ENCODE measurements at places on chromosomes 7 and 10.
A peak's percentile ranks its signal among the peaks of the same experiment; 100 is the strongest.

GRCh38 chr7:4805984-4806300 lies 30.5 kb downstream of the AP5Z1 start:
- DNase-seq: no peak

DNA sequence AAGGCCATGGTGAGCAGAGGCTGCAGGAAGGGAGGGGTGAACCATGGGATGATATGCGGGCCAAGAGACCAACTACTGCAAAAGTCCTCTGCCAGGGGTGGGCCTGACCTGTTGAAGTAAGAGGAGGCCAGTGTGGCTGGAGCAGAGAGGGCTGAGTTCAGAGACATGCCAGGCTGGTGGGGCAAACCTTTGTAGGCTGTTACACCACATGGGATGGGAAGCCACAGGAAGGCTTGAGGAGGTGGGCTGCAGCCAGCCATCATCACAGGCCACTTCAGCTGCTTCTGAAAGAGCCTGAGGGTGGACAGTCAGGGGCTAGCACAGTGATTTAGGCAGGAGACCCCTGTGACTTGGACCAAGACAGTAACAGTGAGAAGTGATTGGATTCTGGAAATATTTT lies 20.3 kb downstream of the CXCL12 start:
- no peak for DNase-seq

DNA sequence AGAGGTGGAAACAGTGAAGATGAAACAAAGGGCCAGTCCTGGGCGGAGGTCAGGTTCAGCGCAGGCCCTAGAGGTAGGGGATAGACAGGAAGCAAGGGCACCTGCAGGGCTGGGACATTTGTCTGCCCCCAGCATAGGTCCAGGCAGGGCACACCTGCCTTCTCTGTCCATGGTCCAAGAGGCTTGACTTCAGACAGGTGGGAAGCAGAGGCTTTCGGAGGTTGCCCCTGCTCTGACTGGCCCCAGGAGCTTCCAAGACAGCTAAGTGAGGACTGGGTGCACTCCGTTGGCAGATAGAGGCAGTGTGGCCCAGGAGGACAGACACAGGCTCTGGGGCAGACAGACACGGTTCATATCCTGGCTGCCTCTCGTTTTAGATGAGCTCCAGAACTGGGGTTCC lies 71.6 kb upstream of the GRB10 start:
- DNase-seq: no peak

DNA sequence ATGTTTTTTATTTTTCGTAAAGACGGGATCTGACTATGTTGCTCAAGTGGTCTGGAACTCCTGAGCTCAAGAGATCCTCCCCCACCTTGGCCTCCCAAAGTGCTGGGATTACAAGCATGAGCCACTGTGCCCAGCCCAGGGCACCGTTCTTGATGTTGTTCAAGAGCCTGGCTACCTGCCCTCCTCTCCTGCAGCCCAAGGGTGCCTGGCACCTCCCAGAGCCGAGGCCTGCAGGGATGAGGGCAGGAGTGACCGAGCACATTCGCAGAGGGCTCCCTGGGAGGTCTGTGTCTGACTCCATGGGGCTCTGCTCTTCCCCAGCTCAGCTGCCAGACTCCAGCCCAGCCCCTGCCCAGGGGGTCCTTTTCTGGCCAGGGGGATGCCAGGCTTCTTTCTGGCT lies 15.4 kb downstream of the SH2B2 start:
- DNase-seq: no peak

DNA sequence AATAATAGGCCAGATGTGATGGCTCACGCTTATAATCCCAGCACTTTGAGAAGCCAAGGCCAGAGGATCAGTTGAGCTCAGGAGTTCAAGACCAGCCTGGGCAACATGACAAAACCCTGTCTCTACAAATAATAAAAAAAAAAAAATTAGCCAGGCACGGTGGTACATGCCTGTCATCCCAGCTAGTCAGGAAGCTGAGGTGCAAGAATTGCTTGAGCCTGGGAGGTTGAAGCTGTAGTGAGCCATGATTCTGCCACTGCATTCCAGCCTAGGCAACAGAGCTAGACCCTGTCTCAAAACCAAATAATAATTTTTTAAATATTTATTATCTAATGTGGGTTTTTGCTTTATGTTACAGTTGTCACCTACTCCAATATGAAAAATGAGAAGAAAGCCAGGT lies 178.9 kb downstream of the ADK start:
- DNase-seq: no peak

- DNase-seq: no peak
Observed at GRCh38 chr10:131773370-131774343, 127.2 kb upstream of the PPP2R2D start.

GRCh38 chr7:92904244-92905131 lies 68.1 kb upstream of the CDK6 start:
- peak; percentile 86 for DNase-seq

GRCh38 chr7:1020849-1021251 lies 23.5 kb upstream of the GPR146 start:
- no peak for DNase-seq

- no peak for DNase-seq
Observed at GRCh38 chr7:115319541-115319940, 397.6 kb downstream of the MDFIC start.

GRCh38 chr10:27481486-27481885 lies 22.6 kb upstream of the RAB18 start:
- DNase-seq: no peak

DNA sequence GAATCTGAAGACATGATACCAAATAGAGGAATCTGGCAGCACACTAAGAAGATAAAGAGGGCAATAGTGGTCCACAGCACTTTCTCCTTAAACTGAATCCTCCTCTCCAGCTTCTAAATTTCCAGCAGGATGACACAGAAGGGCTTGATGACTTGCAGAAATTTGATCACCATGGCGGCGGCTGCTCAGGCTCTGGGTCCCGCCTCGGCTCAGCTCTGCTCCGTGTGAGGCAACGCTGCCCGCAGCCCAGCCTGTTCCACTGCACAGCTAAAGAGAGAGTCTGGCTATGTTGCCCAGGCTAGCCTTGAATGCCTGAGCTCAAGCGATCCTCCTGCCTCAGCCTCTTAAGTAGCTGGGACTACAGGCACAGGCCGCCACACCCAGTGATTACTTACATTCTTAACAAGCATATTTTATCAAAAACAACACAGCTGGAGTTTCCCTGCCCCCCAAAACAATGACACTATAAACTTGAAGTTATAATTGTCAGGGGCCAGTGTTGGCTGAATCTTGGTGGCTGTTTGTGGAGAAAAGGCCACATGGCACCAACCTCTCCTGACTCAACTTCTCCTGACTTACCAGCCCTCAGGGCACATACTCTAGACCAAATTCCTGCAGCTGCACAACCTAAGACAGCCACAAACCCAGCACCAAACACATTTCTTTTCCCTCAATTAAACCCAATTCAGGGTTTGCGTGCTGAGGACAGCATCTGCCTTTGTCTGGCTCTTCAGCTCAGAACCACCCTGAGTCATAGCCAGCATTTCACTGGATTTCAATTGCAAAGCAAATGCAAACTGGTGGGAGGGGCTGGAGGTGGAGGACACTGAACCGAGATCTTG lies 11.6 kb upstream of the TNPO3 start:
- peak; percentile 16 for DNase-seq

- no peak for DNase-seq
Observed at GRCh38 chr10:6097063-6097462, 8.2 kb downstream of the RBM17 start.

DNA sequence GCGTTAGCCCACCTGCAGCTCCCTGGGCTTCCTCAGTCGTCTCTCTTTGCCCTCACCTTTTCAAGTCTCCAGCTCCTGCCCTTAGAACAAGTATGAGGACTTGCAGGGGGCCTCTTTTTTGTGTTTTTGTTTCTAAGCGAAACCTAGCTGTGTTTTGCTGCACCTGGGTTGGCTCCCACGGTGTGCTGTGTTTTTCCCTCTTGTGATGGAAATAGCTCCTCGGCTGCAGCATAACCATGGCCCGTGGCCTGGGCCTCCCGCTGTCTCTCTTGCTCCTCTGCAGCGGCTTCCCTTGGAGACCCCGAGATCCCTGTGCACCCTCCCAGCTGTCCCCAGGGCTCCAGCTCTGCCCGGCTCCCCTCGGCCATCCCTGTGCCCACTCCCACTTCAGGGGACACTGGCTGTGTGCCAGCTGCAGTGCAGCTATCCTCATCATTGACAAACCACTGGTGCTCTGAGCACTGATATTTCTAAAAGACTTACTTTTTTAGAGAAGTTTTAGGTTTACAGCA lies 75.6 kb upstream of the TCERG1L start:
- DNase-seq: no peak

DNA sequence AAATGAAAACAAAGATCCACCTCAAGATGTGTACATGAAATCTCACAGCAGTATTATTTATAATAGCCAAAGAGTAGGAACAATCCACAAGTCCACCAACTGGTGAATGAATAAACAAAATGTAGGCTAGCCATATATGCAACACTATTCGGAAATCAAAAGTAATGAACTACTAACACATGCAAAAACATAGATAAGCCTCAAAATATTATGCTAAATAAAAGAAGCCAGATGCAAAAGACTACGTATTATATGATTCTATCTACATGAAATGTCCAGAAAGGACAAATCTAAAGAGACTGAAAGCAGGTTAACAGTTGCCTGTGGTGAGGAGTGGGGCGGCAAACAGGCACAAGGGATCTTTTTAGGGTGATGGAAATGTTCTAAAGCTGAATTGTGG lies 48.7 kb upstream of the ANAPC16 start:
- DNase-seq: no peak

- no peak for DNase-seq
Observed at GRCh38 chr10:48507933-48508790, 96.7 kb downstream of the ARHGAP22 start.

- no peak for DNase-seq
Observed at GRCh38 chr10:119651514-119652360, 557 bp downstream of the BAG3 start.

DNA sequence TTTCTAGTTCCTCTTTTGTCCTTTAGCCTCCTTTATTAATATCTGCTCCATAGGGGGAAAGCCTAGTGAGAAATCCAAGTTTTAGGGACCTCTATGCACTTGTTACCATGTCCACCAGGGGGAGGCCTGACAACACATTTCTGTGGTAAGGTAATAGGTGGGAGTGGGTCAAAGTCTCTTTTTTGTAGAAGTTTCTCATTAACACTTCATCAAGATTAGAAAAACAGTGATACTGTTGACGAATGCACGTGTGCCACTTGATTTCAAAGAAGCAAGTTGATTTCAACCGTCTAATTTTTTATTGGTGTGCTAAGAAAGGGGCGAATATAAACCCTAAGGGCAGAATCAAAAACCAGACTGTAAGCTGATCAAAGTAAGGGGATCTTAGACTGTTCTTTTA lies 30.6 kb downstream of the CISD1 start:
- DNase-seq: no peak

DNA sequence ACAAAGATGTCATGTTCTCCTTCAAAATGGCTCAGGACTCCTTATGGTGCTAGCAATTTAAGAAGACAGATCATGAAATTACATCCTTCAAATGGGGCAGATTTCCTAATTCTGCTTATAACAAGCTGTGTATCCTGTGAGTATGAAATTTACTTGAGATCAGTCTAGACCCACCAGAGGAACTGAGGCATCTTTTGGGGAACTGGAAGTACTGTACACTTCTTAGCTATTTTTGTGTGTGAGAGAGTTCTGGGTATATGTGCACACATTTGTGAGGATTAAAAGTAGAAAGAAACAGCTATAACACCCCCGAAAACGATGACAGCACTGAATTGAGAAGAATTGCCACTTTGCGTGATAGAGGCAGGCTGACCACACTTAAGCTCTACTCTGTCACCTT lies 187.0 kb upstream of the CCDC6 start:
- no peak for DNase-seq

GRCh38 chr7:30396389-30396788 lies 82.2 kb downstream of the NOD1 start:
- no peak for DNase-seq

- DNase-seq: no peak
Observed at GRCh38 chr10:81135851-81136250, 598.1 kb downstream of the SH2D4B start.

- DNase-seq: no peak
Observed at GRCh38 chr10:24597426-24597825, 126.3 kb downstream of the ARHGAP21 start.

GRCh38 chr7:80960244-80960795 lies 41.5 kb upstream of the SEMA3C start:
- no peak for DNase-seq

DNA sequence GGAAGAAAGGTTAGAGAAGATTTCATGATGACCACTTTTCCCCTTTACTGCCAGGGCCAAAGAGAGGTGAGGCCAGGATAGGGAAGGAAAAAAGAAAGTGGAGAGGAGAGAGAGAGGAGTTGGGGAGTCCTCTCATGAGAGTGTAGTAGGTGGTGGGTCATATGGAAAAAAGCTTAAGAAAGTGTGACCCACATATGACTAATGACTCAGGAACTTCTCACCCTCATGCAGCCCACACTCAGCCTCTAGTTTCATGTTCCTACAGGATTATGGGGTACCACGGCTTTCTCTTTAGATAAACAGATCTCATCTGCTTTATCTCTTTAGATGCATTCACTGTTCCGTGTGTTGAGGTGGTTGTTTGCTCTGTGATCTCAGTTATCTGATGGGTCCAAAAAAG lies 462.5 kb upstream of the IGFBP3 start:
- DNase-seq: no peak

GRCh38 chr7:11548532-11548931 lies 283.5 kb downstream of the THSD7A start:
- DNase-seq: no peak

DNA sequence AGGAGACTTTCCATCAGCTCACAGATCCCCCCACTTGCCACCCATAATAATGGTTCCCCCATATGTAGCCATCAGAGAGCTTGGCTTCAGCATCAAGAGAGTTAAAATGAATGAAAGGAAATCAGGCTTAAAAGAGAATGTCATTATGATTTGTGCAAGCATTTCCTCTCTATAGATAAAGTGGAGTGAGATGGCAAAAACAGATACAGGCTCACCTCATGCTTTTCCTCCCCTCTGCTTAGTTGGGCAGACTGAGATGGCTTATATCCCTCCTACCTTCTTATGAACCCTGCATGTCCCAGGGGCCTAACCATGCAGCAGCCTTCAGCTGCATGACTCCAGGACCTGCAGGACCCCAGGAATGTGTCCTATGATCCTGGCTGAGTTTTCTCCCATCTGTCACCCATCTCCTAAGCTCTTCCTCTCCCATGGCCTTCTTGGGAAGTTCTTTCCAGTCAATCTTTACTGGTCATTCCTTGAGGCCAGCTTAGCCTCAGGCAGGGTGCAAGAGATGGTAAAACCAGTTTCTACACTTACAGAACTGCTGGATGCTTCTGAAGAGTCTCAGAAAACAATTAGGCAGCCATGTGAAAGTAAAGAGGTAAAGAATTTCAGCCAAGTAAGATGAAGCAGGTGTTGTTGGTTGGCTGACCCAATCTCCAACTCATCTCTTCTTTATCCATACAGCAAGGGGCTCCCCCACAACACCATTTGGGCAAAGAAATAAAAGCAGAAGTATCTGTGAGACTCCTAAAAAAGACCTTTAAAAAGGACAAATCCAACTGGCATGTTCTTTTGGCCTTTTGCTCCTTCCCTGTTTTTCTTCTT lies 159.7 kb downstream of the RTKN2 start:
- DNase-seq: no peak

DNA sequence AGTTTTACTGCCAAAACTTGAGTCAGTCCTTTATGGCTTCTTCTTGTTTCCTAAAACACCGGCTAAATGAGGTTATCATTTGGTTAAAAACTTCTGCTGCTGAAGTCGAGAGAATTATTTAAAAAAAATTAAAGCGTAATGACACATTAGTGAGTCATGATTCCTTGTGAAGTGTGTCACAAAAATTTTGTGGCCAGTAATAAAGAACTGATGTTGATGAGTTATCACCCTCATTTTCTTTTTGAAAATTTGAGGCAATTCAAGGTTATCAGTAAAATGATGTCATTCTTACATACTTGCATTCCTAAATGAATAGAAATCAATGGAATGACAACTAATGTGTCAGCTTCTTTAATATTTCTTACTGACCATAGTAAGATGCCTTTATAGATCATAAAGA lies 427.4 kb downstream of the SORCS3 start:
- no peak for DNase-seq
